Astrocyte (in vitro differentiated cells and primary cell): ENCODE measurements at places on chromosomes 12 and 14.

DNA sequence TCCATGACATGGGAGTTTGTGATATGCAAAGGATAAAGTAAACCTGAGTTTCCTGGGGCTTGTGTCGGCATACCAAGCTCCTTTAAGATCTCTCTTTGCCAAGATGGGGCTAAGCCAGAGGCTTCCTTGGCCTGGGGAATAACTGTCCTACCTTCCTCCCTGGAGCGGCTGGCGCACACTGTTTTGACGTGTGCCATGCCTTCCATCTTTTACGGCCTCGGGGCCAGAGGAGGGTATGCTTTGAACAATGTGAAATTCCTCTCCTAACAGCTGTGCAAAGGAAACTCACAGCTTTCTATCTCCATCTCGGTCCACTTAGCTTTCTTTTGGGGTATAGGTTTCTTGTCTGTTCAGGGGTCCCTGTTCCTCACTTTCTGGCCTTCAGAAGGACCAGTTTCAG is 55.2 kb downstream of the NTF3 start:
- no peak for DNase-seq

DNA sequence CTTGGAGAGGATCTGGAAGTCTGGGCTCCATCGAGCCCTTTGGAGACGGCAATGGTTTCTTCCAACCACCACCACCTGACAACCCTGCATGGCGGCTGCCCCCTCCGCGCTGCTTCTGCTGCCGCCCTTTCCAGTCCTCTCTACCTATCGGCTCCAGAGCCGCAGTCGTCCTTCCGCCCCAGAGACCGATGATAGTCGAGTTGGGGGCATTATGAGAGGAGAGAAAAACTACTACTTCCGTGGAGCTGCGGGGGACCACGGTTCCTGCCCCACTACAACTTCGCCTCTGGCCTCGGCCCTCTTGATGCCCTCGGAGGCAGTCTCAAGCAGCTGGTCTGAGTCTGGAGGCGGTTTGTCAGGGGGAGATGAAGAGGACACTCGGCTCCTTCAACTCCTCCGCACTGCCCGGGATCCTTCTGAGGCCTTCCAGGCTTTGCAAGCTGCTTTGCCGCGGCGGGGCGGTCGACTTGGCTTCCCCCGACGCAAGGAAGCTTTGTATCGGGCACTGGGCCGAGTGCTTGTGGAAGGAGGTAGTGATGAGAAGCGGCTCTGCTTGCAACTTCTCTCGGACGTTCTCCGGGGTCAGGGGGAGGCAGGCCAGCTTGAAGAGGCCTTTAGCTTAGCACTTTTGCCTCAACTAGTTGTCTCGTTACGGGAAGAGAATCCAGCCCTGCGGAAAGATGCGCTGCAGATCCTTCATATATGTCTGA is 499 bp downstream of the TOGARAM1 start:
- peak; percentile 41 for DNase-seq

GRCh38 chr14:75188520-75189268 is 12.3 kb upstream of the TMED10 start:
- no peak for DNase-seq

DNA sequence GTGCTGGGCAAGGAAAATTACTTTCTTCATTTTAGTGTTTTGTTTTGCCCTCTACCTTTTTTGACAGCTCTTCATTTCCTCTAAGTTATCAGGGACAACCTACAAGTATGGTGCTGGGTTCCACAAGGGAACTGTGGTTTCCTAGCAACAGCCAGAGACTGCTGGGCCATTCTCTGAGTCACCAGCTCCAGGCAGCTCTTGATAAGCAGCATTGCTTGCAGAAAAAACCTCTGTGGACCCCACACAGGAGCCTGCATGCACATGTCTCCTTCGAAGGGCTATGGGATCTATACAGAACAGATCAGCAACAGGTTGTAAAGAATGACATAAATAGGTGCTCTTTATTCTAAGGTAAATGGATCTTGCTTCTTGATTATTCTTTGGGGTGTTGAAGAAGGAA is 81.0 kb upstream of the CCDC196 start:
- DNase-seq: peak; percentile 33

DNA sequence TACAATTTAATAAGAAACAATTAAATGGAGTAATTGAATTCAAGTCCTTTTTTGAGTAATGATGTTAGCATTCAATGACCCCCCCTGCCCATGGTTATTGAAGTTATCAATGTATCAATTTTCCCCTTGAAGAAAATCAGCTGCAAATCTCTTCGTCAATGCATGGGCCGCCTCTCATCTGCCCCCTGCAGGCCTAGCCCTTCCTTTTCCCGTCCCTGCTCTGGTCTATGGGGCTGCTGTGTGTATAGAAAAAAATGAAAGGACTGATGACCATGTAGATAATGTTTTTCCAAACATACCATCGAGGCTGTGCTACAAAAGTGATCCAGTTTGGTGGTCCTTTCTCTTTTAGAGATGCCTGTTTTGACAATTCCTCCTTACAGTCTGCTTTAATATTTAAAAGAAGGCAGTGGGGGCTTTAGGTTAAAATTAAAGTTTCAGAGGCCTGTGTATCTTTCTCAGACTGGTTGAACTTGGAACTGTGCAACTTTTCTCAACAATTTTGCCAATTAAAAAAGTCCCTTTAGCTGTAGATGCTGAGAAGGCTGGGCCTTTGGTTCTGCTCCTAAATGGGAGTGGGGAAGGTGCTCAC is 98.4 kb downstream of the APAF1 start:
- DNase-seq: no peak

DNA sequence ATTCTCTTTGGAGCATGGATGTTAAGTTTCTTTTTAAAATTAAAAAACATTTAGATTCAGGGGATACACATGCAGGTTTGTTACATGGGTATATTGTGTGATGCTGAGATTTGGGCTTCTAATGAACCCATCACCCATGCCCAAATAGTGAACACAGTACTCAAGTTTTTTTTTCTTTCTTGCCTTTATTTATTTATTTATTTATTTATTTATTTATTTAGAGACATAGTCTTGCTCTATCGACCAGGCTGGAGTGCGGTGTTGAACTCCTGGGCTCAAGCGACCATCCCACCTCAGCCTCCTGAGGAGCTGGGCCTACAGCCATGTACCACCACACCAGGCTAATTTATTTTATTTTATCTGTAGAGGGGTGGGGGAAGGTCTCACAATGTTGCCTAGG is 2.2 kb upstream of the NCKAP1L start:
- DNase-seq: no peak

DNA sequence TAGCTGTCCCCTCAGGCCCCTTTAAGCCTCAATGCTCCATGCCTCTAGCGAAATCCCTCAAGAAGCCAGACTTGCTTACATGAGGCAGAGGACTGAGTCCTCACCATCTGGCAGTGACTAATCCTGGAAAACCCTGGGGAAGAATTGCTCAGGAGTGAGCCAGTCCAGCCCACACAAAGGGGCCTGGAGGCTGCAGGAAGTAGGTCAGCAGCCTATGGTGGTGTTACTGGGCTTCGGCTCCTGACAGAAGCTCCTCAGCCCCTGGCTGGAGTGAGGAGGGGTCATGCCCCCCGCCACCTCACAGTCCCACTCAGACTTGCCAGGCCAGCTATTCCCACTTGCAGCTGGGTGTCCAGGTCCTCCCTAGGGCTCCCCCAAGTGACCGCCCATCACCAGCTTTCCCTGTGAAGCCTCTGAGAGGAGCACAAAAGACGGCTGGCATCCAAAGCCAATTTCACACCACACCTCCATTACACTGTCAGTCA is 250.5 kb downstream of the DPF3 start:
- peak; percentile 99 for DNase-seq

GRCh38 chr12:72189266-72189665 is 82.9 kb upstream of the TRHDE start:
- DNase-seq: no peak

DNA sequence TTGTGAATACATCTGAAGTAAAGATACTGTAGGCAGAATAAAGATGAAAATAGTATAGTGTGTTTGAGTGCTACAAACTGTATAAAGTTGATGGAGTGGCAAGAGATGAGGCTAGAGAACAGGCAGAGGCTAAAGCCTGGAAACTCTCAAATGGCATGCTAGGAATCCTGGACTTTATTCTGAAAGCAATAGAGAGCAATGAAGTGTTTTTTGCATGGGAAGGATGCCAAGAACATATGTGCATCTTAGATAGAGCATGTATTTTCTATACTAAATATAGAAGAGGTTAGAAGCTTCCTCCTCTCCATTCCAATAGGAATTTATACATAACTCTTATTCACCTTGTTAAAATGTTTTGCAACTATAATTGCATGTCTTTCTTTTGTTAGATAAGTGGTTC is 86.3 kb upstream of the TMTC2 start:
- DNase-seq: no peak

DNA sequence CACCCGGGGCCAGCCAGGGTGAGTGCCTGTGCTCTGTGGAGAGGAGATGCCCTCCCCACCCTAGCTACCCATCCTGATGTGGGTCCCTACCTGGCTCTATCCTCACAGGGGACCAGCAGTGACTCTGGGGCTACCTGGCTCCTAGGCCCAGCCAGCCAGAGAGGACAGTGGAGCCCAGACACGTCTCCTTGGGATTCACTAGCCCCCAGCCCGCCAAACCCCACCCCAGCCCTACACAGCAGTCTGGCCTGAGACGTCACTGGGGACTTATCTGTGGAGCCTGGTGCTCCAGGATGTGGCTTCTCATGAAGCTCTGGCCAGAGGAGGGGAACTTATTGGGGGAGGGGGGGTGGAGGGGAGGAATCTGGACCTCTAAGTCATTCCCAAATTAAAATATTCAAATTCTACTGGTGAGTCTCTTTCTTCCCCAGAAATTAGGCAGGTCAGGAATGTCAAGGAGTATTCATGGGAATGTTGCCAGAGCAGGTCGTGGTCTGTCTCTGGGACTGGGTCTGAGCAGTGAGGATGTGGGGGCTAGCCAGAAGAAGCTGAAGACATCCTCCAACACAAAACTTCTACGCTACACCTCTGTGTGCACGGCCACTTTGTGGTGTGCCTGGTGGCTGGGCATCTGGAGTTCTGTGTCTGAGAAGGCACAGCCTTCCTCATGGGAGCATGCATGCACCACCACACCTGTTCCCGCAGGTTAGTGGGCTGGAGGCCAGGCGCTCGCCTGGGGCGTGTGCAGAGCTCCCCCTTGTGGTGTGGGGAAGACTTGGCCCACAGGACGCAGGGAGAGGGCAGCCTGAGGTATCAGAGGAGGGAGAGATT is 2.7 kb downstream of the CMTM5 start:
- DNase-seq: no peak

DNA sequence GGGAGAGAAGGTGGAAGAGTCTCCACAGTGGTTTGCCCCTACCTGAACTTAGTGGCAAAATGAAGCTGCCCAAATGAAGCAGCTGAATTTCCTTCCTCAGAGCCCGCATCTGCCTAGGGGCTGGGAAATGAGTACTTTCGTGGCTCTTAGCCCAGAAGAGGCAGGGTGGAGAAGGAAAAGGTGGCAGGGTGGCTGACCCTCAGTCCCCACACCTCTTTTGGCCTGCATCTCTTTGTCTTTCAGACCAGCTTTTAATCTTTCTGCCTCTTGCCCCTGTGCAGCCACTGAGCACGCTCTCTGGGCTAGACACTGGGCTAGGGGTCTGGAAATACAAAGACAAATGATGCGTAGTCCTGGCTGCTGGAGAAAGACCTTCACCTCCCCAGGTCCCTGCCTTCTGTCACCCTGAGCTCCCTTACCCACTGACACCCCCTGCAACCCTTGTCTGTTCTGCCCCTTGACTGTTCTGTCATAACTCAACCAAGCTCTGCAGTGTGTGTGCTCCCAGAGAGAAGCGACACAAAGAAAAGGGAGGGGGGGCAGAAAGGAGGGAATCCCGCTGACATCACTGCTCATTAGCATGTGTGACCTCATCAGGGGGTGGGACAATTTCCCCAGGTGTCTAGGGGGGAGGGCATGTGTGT is 371 bp upstream of the REM2 start:
- peak; percentile 52 for DNase-seq

DNA sequence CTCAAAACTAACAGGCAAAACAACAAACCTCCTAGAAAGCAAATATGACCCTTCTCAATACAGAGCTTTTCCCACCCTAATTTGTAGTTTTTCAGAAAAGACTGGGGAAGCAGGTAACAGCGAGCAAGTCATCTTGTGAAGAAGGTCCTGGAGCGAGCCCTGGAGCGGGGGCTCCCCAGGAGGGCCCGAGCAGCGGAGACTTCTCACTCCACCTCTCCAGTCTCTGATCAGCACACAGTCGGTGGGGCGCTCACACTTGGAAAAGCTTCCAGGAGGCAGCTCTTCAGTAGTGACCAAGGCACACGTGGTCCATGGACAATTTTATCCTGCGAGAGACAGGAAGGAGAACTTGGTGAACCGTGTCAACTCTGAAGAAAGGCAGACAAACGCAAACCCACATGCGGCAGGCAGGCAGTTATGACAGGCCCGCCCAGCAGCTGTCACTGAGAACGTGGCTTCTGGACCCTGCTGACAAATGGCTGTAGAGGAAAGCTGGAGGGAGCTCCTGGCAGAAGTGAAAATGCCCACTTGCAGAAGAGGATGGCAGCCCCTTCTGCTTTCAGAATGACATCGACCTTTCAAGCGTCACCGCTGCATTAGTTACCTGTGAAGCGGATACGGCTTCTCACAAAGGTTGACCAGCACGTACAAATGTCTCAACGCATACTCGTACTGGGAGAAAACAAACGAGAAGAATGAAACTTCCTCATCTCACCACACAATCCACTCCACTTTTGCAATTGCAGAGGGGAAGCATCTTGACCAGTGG is 44.2 kb downstream of the LGMN start:
- no peak for DNase-seq

GRCh38 chr12:116222358-116222757 is 55.1 kb downstream of the MED13L start:
- DNase-seq: peak; percentile 94

GRCh38 chr12:132143336-132144071 is 615 bp downstream of the DDX51 start:
- DNase-seq: no peak

- no peak for DNase-seq
Measured at GRCh38 chr12:114512351-114512750, 106.4 kb upstream of the TBX5 start.

- no peak for DNase-seq
Measured at GRCh38 chr12:20409607-20410377, 41.5 kb downstream of the PDE3A start.

- DNase-seq: no peak
Measured at GRCh38 chr14:37089410-37089809, 83.0 kb downstream of the SLC25A21 start.

DNA sequence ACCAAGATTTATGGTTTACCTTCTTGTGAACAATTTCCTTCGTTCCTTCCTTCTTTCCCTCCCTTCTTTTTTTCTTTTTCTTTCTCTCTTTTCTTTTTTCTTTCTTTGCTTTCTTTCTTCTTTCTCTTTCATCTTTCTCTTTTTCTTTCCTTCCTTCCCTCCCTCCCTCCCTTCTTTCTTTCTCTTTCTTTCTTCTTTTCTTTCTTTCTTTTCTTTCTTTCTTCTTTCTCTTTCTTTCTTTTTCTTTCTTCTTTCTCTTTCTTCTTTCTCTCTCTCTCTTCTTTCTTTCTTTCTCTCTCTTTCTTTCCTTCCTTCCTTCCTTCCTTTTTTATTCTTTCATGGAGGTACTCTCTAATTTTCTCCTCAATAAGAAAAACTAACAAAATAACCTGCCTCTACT is 462.1 kb upstream of the ATP2B1 start:
- DNase-seq: no peak

DNA sequence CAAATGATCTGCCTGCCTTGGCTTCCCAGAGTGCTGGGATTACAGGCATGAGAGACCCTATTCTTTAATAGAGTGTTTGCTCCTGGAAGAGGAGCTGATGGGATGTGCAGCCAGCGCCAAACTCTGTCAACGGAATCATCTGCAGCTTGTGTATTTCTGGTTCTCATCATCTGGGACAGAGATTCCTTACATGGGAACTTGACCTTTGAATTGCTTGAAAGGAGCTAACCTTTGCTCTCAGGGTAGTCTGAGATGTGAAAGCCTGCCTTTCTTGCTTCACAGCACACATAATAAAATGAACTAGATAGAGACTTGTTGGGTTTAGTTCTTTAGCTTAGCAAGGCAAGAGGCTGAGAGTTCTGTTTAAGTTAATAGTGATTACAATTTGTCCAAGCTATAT is 120.0 kb downstream of the OTOGL start:
- DNase-seq: no peak
